ENCODE measurements at places on chromosomes 16 and 17.
A peak's percentile ranks its signal among the peaks of the same experiment; 100 is the strongest.

GRCh38 chr17:57880086-57880456, 30.2 kb upstream of the MRPS23 start:
- peak; percentile 13 for DNase-seq

- DNase-seq: no peak
These were observed 15.7 kb upstream of the MC1R start for GRCh38 chr16:89902980-89903379.

- DNase-seq: no peak
These were observed 4.7 kb downstream of the HS3ST6 start for GRCh38 chr16:1913327-1914083.

DNA sequence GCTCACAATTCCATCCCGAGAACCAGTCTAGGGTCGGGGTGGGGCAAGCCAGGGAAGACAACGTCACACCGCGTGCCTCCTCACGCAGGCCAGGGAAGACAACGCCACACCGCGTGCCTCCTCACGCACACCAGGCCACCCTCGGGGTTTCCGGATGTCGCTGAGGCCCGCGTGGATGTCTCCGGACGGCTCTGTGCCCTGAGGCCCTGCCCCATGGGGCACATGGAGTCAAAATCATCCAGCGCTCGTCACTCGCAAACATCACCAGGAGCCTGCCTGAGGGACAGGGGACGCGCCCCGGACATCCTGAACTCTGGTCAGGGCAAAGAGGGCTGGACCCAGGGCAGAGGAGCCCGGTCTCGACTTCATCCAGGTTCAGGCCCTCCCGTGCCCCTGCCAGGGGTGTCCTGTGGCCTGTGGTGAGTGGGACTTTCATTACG, 3.7 kb downstream of the TMEM204 start:
- DNase-seq: no peak

- DNase-seq: no peak
These were observed 5.7 kb downstream of the MED13 start for GRCh38 chr17:62059414-62059813.

- no peak for DNase-seq
These were observed 52.8 kb downstream of the USP10 start for GRCh38 chr16:84752600-84752999.

DNA sequence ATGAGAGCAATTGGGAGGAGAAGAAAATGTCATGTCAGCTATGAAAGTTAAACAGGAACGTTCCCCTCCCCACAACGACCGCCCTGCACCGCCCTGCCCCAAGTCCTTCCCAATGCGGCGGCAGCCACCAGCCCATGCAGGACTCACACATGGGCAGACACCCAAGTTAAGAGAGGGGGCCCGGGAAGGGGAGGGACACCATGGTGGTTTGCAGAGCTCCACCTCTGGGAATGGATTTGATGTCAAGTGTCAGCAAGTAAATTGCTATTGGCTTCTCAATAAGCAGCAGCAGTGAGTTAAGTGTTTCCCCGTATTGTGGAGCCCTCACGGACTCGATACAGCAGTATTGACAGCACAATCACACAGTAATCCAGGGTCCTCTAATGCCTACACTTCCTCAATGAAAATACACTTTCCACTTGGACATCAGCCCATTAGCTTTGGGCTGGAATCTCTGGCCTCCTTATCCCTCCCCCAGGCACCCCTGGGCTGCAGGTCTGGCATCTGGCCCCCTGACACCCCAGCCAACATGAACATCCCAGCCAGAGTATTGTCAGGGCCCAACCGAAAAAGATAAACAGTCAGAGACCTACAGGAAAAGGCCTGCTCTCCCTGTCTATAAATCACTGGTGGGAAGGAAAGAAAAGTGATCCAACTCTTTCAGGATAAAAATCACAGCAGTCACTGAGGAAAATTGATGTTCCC, 22.6 kb downstream of the ZFHX3 start:
- no peak for DNase-seq

- no peak for DNase-seq
These were observed at the start of gene SHISA9 for GRCh38 chr16:12901597-12902461. TSS of gene SHISA9 (plus strand) at chr16:12901598.

DNA sequence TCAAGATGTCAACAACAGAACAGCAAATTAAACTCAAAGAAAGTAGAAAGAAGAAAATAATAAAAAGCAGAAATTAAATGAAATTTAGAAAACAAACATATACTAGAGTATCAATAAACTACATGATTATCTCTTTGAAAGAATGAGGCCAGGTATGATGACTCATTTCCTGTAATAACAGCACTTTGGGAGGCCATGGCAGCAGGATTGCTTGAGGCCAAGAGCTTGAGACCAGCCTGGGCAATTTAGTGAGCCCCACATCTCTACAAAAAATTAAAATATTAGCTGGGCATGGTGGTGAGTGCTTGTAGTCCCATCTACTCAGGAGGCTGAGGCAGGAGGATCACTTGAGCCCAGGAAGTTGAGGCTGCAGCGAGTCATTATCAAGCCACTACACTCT, 232.5 kb downstream of the RAB11FIP4 start:
- no peak for DNase-seq

DNA sequence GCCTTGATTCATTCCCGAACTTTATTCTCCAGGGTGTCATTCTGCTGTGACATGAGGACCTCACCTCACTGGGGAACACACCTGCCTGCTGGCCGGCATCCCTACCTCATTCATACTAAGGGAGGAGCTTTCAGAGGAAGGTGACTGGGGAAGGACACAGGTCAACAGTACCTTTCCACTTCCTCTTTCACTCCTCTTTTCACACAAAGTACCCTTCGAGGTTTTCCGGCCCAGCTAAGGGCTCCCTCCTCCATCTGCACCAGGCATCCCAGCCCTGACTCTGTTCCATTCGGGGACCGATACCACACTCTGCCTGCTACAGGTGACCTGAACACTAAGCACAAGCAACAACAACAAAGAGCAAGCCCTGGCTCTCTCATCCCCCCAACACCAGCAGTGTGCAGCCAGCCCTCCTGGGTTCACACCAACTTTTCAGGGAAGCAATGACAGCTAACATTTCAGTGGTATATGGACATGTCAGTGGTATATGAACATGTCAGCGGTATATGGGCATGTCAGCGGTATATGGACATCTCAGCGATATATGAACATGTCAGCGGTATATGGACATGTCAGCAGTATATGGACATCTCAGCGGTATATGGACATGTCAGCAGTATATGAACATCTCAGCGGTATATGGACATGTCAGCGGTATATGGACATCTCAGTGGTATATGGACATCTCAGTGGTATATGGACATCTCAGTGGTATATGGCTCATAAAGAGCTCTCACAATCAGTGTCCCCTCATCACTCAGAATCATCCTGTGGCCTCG, 16.0 kb downstream of the TRIM25 start:
- DNase-seq: no peak

- no peak for DNase-seq
These were observed 116.9 kb upstream of the EEF2KMT start for GRCh38 chr16:5214466-5214865.

DNA sequence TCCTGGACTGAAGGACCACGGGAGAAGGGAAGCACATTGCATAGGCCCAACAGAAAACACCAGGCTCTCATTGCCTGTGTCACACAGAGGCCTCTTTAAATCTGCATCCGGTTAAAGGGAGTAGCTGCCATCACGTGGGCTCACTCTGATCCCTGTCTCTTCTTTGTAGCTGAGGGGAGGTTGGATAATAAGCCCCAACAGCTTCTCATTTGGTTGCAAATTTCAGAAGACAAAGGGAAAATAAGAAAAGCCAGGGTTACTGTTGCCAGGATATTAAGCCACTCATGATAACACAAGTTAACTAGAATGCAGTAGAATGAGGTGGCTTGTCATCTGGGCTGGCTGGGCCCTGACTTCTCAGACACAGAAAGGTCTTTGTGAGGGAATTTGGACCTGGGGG, 325.1 kb upstream of the ERCC4 start:
- no peak for DNase-seq

DNA sequence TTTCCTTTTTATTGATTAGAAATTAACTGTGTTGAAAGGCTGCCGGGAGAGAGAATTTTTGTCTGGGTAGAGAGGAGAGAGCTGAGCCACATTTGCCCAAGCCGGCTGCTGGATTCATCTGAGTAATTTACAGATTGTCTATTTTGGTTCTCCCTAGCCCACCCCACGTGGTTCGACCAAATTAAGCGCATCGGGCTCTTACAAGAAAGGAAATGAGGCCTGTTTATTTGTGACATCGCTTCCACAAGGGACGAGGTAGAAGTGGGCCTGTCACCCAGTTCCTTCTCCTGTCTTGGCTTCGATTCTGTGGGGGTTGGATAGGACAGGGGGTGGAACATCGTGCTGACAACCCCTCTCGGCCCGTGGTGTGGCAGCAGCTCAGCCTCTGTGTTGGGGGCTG, 42.9 kb downstream of the SYT17 start:
- DNase-seq: no peak

- no peak for DNase-seq
These were observed 54.0 kb downstream of the CNGB1 start for GRCh38 chr16:57916735-57917438.

DNA sequence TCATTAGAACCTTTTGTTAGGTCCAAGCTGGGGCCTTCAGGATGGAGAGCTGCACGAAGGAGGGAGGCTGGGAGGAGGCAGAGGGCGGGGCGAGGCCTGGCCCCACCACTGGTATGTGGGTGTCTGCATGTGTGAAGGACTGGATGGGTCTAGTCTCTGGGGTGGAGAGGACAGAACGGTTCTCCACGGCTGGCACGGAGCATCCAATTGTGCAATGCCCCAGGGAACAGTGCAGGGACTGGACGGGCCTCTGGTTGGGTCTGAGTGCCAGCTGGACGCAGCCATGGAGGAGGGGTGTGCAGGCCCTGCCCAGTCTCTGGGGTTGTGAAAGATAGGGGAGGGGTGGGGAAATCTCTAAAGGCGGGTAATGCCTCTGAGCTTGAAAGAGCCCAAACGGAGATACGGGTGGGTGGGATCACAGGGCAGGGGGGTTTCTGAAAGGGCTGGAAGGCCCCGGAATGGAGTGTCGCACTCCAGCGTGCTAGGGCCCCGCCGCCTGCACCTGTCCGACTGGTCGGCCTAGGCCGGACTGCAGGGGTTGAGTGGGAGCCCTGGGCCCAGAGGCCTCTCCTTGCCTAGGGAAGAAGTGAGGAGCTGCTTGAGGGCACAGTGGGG, 1.6 kb downstream of the PPL start:
- no peak for DNase-seq

GRCh38 chr17:41763327-41763726, 23.2 kb downstream of the JUP start:
- DNase-seq: no peak

DNA sequence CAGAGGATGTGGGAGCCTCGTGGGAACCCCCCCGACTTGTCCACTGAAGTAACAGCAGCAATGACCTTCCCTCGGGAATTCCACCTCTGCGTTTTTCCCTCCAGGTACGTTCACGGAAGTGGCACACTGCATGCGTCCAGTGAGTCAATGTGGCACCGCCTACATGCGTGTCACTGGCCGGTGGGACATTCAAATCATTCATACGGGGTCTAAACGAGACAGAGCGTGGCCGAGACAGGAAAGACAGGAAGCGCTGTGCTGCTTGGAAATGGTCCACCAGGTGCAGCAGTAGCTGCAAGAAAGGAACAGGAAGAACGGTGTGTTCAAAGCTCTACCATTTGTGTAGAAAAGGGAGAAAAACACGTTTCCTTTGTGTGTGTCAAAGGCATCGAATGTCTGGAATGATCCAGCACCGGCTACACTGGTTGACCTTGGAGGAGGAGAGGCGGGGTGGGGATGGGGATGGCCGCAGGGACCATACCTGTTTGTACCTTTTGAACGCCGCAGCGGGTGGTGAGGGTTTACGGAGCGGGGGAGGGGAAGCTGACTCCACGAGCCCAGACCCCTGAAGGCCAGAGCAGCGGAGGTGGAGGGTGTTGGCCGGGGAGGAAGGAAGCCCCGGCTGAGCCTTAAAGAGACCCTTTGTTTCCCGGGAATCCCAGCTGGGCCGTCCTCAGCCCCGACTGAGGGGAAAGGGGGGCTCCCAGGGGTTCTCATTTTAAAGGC, 1.7 kb upstream of the PGAP6 start:
- no peak for DNase-seq

GRCh38 chr17:19812407-19812806, 55.3 kb downstream of the ULK2 start:
- DNase-seq: no peak

GRCh38 chr17:38958326-38958725, 8.9 kb downstream of the FBXO47 start:
- no peak for DNase-seq

All from CD4-positive, alpha-beta T cell treated with Interleukin-2 at 100 ng/mL for 4 hours (primary cell).